ENCODE measurements at places on chromosomes 13 and 19. TPM values are rescaled to one million over a fixed set of nuclear protein-coding genes. Genes with fewer than 3 reads are reported as not detected.

CCDC70 gene
- total RNA-seq, result not detected

BAX gene
- total RNA-seq, result 30.8 TPM

LRFN3 gene
- 9.9 TPM for total RNA-seq

PALM3 gene
- 5.0 TPM for total RNA-seq

PEG3 gene
- total RNA-seq, result 71.2 TPM

VMAC gene
- 13.4 TPM for total RNA-seq

FSD1 gene
- 2.9 TPM for total RNA-seq

NLRP5 gene
- not detected for total RNA-seq

C5AR2 gene
- total RNA-seq, result 2.3 TPM

Data from metanephros (tissue), 2 donors.